Spleen (tissue), 13 donors: ENCODE measurements at places on chromosomes 2 and 18. TPM values are rescaled to one million over a fixed set of nuclear protein-coding genes. Genes with fewer than 3 reads are reported as not detected.

DNA sequence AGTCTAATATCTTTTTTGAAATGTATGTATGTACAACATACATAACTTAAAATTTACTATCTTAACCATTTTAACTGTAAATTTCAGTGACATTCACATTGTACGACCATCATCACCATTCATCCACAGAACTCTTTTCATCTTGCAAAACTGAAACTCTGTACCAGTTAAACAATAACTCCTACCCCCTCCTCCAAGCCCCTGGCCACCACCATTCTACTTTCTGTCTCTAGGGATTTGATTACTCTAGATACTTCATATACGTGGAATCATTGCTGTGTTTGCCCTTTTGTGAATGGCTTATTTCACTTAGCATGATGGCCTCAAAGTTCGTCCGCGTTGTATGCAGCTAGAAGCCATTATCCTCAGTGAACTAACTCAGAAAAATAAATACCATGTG is 217.0 kb downstream of the METTL4 start:
- no peak overlapping the region for H3K4me3 ChIP-seq
- no peaks in the 10 kb centered on the region for H3K4me1 ChIP-seq
- no peak overlapping the region for H3K27ac ChIP-seq
- H3K36me3 ChIP-seq = no peaks in the 10 kb centered on the region
- H3K27me3 ChIP-seq = no peaks in the 10 kb centered on the region

DNA sequence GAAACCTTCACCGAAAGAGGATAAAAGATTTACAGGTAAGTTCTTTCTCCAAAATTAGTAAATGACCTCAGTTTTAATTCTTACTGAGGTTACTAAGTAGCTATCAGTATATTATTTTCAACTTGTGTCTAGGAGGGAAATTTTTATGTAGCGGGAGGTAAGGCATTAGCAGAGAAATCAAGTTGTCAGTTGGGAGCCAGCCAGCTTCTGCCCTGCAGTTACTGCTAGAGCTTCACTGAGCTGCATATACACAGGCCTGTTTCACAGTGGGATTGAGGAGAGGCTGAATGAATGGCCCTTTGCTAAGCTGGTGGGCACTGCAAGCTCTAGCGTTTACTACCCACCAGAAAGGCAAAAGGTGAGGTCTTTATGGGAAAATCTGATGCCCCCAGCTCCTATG is 105.7 kb downstream of the ACAA2 start:
- no peaks in the 10 kb centered on the region for H3K36me3 ChIP-seq
- no peaks in the 10 kb centered on the region for H3K27me3 ChIP-seq
- H3K27ac ChIP-seq = no peak overlapping the region
- H3K4me1 ChIP-seq = no peaks in the 10 kb centered on the region
- DNase-seq = no peak

ESPNL gene
- 1.5 TPM for total RNA-seq

- H3K27ac ChIP-seq = no peak overlapping the region
- H3K27me3 ChIP-seq = no peaks in the 10 kb centered on the region
- H3K4me1 ChIP-seq = no peaks in the 10 kb centered on the region
- H3K4me3 ChIP-seq = no peak overlapping the region
- DNase-seq = no peak
These were observed 158.0 kb upstream of the SPHKAP start for GRCh38 chr2:228339525-228339924.

- H3K4me3 ChIP-seq = no peak overlapping the region
- H3K36me3 ChIP-seq = no peaks in the 10 kb centered on the region
- DNase-seq = no peak
- no peak overlapping the region for H3K27ac ChIP-seq
These were observed 47.0 kb downstream of the STAT4 start for GRCh38 chr2:191103774-191104173.

GRCh38 chr2:240954436-240955305 is 43.7 kb upstream of the SNED1 start:
- no peak overlapping the region for H3K4me3 ChIP-seq
- peaks cover 3% of the 10 kb centered on the region for H3K4me1 ChIP-seq
- H3K36me3 ChIP-seq = no peaks in the 10 kb centered on the region
- H3K27me3 ChIP-seq = no peaks in the 10 kb centered on the region
- no peak overlapping the region for H3K27ac ChIP-seq
- peak; percentile 67 for DNase-seq

ABCB11 gene
- 0.30 TPM for total RNA-seq

DNA sequence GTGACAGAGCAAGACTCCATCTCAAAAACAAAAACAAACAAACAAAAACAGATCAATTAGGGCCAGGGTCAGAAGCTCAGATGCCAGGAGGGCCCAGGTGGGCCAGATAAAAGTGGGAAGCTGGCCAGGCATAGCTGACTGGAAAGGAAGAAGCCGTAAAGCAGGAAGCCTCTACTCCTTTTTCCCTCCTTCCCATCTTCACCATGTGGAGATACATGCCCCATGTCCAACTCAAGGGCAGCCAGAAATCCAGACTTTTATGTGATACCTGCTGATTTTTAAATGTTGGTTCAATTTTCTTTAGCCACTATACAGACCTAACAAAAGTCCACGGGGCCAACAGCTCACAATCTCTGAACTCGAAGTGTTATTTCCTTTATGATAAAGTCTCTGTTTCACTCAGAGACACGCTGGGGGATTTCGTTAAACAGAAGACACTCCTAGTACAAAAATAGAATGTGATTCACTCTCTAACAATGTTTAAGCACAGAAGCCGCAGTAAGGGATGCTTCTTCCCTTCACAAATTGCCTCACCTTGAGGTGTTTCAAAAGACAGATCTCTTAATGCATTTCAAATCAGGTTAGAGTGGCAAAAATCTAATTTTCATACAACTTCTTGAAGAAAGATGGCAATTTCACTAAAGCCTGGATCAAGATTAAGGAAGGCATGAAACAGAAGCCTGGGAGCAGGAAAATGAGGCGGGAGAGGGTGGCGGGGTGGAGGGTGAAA is 14.0 kb downstream of the TMEM247 start:
- H3K4me1 ChIP-seq = peaks cover 43% of the 10 kb centered on the region
- DNase-seq = no peak
- no peak overlapping the region for H3K27ac ChIP-seq
- no peaks in the 10 kb centered on the region for H3K27me3 ChIP-seq

SLC66A2 gene
- 55.1 TPM for total RNA-seq

STEAP3 gene
- total RNA-seq = 2.0 TPM

GRCh38 chr18:34018336-34018735 is 206.4 kb downstream of the NOL4 start:
- no peaks in the 10 kb centered on the region for H3K27me3 ChIP-seq
- no peak overlapping the region for H3K4me3 ChIP-seq
- DNase-seq = no peak
- H3K27ac ChIP-seq = no peak overlapping the region
- H3K4me1 ChIP-seq = no peaks in the 10 kb centered on the region

DNA sequence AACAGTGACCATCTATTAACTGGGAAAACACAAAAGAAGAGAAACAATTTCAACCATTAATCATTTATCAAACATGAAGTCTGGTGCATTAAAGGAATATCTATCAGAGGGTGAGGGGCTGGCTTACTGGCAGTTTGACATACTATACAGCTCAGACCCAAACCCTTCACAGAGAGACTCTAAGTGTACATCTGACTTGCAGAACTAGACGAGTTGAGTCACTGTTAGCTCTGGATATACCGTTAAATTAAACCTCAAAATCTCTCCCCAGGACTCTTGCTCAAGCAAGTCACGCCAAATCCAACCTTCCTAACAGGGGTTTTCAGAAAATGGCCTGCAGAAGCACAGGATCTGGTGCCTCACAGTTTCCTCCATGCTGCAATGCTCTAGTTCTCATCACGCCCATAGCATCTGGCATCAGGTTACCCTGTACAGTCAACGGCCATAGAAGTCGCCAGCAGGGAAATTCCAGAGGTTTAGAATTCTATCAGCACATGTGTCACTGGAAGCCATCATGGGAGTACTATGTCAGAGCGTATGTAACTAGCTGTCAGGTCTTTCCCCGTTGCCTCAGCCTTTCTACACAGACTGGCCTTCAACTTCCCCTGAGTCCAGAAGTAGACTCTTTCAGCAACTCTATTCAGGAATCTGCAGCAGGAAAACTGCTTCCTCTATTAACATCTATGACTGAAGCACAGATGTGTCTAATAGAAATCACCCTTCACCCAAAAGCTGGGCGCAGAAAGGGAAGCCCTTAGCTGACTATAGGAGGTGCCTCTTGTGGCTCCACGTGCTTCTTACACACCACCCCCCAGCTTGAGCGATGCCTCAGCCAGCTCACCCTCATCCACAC is 9.3 kb downstream of the TGOLN2 start:
- H3K4me3 ChIP-seq = no peak overlapping the region
- no peak overlapping the region for H3K27ac ChIP-seq
- no peaks in the 10 kb centered on the region for H3K27me3 ChIP-seq
- H3K4me1 ChIP-seq = peaks cover 40% of the 10 kb centered on the region

DNA sequence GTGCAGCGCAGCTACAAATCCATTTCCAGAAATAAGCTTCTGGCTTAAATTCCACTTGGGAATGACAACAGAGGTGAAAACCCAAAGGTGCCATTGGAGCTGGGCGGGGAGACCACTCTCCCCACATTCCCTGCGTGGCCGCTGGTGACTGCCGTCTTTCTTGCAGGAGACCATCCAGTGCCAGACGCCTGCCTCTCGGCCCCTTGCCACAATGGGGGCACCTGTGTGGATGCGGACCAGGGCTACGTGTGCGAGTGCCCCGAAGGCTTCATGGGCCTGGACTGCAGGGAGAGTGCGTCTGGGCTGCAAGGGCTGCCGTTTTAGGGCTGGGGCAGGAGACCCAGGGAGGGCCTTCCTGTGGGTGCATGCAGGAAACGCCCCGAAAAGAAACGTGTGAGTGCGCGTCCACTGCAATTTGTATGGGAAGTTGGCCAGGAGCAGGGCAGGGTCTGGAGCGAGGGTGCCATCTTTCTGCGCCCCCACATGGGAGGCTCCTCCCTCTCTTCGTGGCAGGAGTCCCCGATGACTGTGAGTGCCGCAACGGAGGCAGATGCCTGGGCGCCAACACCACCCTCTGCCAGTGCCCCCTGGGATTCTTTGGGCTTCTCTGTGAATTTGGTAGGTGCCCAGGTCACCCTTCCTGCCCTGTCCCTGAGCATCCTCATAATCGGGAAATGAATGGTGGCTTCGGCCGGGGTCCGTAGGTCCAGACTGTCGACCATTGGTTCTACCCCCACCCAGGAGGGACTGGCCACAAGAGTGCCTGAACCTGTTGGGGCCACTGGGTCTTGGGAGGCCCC is 49.9 kb downstream of the SNED1 start:
- DNase-seq = no peak
- peaks cover 68% of the 10 kb centered on the region for H3K36me3 ChIP-seq
- H3K27ac ChIP-seq = no peak overlapping the region
- H3K27me3 ChIP-seq = no peaks in the 10 kb centered on the region
- H3K4me3 ChIP-seq = no peak overlapping the region

DNA sequence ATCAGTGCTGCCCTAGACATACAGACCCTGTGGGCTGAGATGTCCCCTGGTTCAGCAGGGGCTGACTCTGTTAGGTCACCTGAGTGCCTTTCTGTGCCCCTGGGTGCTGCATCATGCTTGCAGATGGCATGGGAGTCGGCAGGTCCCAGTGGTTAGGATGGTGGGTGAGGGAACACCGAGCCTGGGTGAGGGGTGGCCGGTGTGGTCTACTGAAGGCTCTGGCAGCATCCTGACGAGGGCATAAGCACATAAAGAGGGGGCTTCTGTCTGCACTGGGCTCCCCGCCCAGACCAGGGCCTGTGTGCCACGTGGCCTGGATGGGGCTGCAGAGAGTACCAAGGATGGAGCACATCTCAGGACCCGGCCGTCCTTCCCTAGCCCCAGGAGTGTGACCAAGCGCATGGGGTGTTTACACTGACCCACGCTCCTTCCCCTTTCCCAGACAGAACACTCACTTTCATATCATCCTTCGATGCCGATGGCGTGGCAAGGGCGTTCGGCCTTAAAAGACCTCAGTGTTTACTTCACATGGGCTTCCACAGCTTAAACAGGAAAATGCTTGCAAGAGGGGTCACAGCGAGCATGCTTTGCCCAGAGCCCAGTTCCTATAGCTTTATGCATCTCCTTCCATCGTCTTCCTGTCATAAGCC is 115.1 kb downstream of the STPG4 start:
- H3K36me3 ChIP-seq = peaks cover 69% of the 10 kb centered on the region
- no peak overlapping the region for H3K27ac ChIP-seq
- no peak overlapping the region for H3K4me3 ChIP-seq
- H3K4me1 ChIP-seq = peaks cover 89% of the 10 kb centered on the region

- DNase-seq = no peak
- H3K4me3 ChIP-seq = no peak overlapping the region
- H3K4me1 ChIP-seq = peaks cover 48% of the 10 kb centered on the region
- peaks cover 13% of the 10 kb centered on the region for H3K36me3 ChIP-seq
- H3K27me3 ChIP-seq = no peaks in the 10 kb centered on the region
- H3K27ac ChIP-seq = no peak overlapping the region
These were observed 14.0 kb downstream of the ANXA4 start for GRCh38 chr2:69755862-69756467.

- H3K27me3 ChIP-seq = no peaks in the 10 kb centered on the region
- H3K4me3 ChIP-seq = no peak overlapping the region
- DNase-seq = no peak
- H3K27ac ChIP-seq = no peak overlapping the region
- no peaks in the 10 kb centered on the region for H3K36me3 ChIP-seq
These were observed 983.2 kb upstream of the CDH2 start for GRCh38 chr18:29160170-29160569.

- no peak overlapping the region for H3K27ac ChIP-seq
- H3K36me3 ChIP-seq = no peaks in the 10 kb centered on the region
- no peak for DNase-seq
- no peak overlapping the region for H3K4me3 ChIP-seq
These were observed 244.7 kb downstream of the KCNS3 start for GRCh38 chr2:18123211-18123570.

SERPINB4 gene
- not detected for total RNA-seq

DNA sequence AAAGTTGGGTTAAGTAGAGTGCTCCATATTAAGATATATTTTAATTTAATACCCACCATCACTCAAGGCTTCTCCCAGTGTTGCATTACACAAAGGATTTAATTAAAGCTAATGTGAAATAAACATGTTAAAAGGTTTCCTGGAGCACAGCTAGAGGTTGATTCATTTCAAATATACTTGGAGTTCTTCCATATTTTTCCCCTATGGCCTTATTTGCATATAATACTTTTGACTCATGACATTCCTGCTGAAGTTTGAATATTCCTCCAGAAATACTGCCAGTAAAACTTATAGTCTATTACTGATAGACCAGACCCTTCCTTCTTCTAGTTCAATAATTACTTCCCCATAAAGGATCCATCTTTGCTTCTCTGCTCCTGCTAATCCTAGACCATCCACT is 227.5 kb downstream of the GULP1 start:
- no peaks in the 10 kb centered on the region for H3K36me3 ChIP-seq
- H3K4me1 ChIP-seq = peaks cover 1% of the 10 kb centered on the region
- H3K4me3 ChIP-seq = no peak overlapping the region
- no peak for DNase-seq

CNDP1 gene
- 0.13 TPM for total RNA-seq

- no peak for DNase-seq
- H3K27me3 ChIP-seq = no peaks in the 10 kb centered on the region
- H3K4me3 ChIP-seq = no peak overlapping the region
- H3K4me1 ChIP-seq = no peaks in the 10 kb centered on the region
- H3K27ac ChIP-seq = no peak overlapping the region
- H3K36me3 ChIP-seq = no peaks in the 10 kb centered on the region
These were observed 24.7 kb upstream of the SERPINB5 start for GRCh38 chr18:63451799-63452660.

TNS1 gene
- 251 TPM for total RNA-seq

LIPT1 gene
- total RNA-seq = 20.8 TPM

G6PC2 gene
- total RNA-seq = not detected
